Stomach (tissue), 19 donors: ENCODE measurements at places on chromosomes 6 and 20.
A peak's percentile ranks its signal among the peaks of the same experiment; 100 is the strongest.

DNA sequence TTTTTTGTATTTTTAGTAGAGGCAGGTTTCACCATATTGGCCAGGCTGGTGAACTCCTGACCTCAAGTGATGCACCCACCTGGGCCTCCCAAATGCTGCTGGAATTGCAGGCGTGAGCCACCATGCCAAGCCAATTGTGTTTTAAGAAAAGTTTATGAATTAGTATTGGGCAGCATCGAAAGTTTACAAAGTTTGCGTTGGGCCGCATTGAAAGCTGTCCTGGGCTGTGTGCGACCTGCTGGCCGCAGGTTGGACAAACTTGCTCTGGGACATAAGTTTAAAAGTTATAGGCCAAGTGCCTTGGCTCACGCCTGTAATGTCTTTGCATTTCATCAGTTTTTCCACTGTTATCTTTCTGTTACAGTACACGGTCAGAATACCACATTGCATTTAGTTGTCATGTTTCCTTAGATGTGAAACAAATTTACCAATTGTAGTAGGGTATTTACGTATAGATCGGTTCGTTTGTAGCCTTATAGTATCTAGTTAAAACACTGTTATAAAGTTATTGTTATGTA is 39.5 kb downstream of the ASXL1 start:
- DNase-seq, result no peak

- no peak for DNase-seq
Measured at GRCh38 chr6:150514806-150515380, 84.8 kb upstream of the PLEKHG1 start.

GRCh38 chr6:26537846-26538571 is at the start of gene HMGN4:
TSS of gene HMGN4 (plus strand) at chr6:26538366. CDS start at chr6:26545207, 6,841 bp downstream.
- peak; percentile 96 for DNase-seq

DNA sequence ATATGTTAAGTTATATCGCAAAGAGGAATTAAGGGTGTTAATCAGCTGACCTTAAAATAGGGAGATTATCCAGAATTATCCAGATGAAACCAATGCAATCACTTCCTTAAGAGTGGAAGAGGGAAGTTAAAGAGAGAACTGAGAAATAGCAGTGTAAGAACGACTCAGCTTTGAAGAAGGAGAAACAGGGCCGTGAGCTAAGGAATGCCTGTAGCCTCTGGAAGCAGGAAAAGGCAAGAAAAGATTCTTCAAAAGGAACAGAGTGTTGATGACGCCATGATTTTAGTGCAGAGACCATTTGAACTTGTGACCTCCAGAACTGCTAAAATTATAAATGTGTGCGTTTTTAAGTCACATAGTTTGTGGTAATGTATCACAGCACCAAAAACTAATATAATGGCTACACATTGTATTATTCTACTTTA is 32.7 kb downstream of the ILRUN start:
- DNase-seq, result no peak
